Renal cortical epithelial cell (primary cell): ENCODE measurements at places on chromosomes 5 and 9. TPM values are rescaled to one million over a fixed set of nuclear protein-coding genes. Genes with fewer than 3 reads are reported as not detected.

- no peak for DNase-seq
These were observed 29.0 kb downstream of the STK10 start for GRCh38 chr5:172159016-172159415.

DNA sequence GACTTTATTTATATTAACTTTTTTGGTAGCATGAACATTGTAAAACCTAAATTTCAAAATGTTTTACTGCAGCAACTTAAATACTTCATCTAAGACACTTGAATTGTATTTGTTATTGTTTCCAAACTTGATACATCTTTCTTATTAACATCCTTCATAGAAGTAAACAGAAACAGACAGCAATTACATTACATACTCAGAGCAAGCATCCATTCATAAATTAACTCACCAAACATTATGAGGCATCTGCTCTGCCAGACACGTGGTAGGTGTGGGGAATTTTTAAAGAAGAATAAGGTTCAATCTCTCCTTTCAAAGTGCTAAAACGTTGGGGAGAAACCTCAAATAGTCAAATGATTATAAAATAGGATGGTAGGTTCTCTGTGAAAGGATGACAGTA lies 130.8 kb downstream of the MUSK start:
- DNase-seq = no peak

DNA sequence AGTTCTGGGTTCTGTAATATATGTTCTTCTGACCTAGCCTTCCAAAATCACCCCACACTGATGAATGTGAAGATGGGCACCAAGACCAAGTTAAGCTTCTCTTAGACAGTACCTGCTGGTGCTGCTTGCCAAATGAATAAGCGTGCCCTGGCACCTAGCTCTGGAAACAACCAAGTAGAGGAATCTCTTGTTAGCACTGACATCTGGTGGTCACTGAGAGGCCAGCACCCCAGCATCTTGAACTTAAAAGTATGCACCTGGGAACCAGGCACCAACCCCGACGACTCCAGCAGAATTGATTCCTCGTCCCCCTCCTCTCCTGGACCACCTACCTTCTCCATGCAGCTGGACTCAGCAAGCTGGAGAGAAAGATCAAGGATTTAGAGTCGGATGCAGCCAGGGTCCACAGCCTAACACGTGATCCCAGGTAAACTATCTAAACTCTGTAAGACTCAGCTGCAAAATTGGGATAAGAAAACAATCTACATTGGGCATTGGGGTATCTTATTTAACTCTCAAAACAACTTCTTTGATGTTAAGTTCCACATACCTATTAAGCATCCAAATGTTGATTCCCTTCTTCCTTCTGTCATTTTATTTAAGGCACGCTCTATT lies 89.8 kb downstream of the SLC1A3 start:
- peak; percentile 69 for DNase-seq

The IFNA2 gene
- total RNA-seq = not detected in 2 replicates

The PLAC8L1 gene
- total RNA-seq = not detected in 2 replicates

The CARTPT gene
- not detected in 2 replicates for total RNA-seq
